Stimulated activated CD4-positive, alpha-beta T cell treated with anti-CD3 and anti-CD28 coated beads, Interleukin-4, amount 100 ng/mL, for 24 hours (primary cell): ENCODE measurements at places on chromosomes 4 and X.

DNA sequence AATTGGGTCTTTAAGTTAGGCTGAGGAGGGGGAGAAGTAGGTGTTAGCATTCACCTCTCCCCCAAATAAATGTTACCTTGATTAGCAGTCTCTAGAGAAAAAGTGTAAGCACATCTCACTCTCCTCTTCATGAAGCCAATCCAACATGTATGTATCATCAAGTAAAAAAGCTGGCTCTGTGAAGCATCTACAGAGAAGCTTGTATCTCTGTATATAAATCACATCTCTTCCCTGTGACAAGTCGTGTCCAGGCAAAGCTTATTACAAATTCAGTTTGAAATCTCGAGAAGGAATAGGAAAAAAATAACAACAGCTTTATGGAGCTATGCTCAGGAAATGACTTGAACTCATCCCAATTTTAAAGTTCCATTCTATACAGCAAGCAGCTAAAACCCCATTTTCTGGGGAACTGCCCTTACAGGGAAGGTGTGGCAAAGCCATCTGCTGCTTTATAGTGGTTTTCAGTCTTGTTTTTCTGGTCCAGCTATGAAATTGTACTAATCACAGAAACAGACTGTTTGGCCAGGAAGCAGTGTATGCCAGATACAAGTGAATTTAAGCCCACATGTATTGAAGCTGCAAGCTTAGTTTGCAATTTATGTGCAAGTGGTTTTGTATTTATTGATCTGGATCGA, 313.3 kb upstream of the NOCT start:
- DNase-seq: no peak

DNA sequence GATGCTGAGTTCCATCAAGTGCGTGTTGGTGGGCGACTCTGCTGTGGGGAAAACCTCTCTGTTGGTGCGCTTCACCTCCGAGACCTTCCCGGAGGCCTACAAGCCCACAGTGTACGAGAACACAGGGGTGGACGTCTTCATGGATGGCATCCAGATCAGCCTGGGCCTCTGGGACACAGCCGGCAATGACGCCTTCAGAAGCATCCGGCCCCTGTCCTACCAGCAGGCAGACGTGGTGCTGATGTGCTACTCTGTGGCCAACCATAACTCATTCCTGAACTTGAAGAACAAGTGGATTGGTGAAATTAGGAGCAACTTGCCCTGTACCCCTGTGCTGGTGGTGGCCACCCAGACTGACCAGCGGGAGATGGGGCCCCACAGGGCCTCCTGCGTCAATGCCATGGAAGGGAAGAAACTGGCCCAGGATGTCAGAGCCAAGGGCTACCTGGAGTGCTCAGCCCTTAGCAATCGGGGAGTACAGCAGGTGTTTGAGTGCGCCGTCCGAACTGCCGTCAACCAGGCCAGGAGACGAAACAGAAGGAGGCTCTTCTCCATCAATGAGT, 46.6 kb downstream of the RHOH start:
- DNase-seq: no peak

DNA sequence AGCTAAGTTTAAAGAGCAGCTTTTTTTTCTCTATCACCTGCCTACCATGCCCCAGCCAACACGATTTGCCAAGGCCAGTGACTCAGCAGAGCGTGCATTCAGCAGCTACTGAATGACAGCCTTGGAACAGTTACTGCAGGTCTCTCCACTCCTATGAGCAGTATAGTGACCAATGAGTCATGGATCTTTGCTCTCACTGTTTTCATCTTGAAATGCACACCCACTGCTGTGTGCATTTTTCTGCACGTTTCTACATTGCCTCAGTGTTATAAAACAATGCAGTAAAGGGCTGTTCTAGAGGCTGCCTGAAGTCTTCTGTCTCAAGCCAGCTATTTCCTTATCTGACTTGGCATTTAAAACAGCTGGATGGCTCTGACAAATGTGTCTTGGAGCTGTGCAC, 66.0 kb upstream of the C4orf54 start:
- no peak for DNase-seq

GRCh38 chr4:7782783-7783182, 156.9 kb downstream of the AFAP1 start:
- no peak for DNase-seq

DNA sequence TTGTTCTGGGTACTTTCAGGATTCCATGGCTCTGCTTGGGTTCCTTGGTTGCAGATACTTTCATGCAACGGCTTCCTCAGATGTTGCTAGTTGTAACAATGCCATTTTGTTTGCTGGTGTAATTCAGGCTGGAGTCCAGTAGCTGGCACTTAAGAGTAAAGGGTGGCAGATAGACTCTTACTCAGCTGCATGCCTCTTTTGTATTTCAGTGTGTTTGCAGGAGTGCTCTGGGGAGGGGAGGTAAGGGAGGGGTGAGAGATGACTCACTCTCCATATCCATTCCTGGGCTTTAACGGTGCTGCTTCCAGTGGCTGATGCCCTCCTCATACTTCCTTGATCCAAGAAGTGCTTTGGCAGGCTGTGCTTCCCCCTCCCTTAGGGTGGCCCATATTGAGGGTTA, 155.2 kb downstream of the ZNF330 start:
- no peak for DNase-seq

GRCh38 chr4:168637872-168638756, 141.3 kb downstream of the PALLD start:
- DNase-seq: no peak

GRCh38 chr4:5462896-5463295, 245.5 kb downstream of the EVC2 start:
- DNase-seq: no peak

DNA sequence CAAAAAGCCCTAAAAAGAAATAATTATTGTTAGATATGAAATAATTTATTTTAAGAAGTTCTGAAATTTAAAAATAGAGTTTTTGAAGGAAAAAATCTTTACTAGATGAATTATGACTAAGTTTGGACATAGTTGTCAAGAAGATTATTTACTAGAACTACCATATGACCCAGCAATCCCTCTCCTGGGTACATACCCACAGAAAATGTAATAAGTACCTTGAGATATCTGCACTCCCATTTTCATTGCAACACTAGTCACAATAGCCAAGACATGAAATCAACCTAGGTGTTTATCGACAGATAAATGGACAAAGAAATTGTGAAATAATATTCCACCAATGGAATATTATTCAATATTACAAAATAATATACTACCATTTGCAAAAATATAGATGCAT, 109.9 kb downstream of the PDHA2 start:
- DNase-seq: no peak

- DNase-seq: no peak
Observed at GRCh38 chrX:25070038-25070437, 54.3 kb upstream of the ARX start.

GRCh38 chr4:18847249-18847890, 825.8 kb upstream of the LCORL start:
- no peak for DNase-seq

GRCh38 chrX:1587161-1587560, 4.2 kb upstream of the AKAP17A start:
- no peak for DNase-seq

DNA sequence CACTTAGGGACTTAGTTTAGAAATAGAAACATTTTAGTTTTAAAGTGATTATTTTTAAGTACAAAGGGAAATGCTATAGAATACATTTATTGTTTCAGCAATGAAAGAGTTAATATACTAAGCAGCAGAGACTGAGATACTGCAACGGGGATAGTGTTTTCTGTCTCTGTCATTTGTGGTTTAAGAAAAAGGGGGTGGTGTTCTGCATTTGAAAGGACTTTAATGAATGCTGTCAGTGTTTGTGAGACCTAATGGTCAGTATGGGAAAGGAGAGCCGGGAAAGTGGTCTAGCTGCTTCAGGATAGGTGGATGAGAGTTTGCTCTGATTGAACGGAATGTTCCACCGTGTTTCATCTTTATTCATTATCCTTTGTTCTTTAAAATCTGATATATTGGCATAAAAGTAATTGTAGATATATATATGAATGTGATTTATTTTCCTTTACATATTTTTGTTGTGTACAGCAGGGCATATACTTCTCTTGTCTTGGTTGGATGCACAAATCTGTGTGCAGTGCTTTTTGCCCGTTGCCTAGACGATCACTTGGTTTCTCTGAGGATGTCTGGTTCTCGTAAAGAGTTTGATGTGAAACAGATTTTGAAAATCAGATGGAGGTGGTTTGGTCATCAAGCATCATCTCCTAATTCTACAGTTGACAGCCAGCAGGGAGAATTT, at the start of gene KLHL5:
Gene KLHL5, plus strand, starts transcription at position 139 of the 676 bp plus-strand sequence. Its CDS starts 421 bp downstream, at position 560.
- no peak for DNase-seq

DNA sequence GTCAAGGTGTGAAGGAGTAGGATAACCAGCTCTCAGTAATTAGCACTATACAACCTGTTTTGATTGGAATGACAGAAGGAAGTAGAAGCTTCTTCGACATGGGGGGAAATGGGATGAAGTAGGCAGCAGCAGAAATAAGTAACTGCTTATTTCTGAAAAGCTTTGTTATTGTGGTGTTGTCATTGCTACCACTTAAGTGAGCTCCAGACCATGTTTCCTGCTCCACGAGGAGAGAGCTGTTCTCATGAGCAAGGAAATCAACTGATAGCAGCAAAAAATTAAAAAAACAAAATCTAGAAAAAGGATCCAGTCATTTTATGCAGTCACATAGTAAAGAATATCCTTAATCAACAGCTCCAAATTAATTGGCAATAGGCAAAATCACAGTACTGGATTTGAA, 106.1 kb upstream of the TLL1 start:
- no peak for DNase-seq

- DNase-seq: no peak
Observed at GRCh38 chr4:137124278-137124932, 407.9 kb downstream of the PCDH18 start.

DNA sequence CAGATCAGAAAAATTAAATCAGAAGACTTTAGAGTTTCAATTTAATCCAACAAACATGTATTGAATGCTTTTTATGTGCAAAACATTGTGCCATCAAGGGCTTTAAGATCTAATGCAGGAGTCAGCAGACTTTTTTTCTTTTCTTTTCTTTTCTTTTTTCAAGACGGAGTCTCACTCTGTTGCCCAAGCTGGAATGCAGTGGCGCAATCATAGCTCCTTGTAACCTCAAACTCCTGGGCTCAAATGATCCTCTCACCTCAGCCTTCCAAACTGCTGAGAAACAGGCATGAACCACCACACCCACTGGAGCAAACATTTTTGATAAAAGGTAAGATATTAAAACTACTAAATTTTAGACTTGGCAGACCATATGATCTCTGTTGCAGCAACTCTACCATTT, 24.6 kb upstream of the LRBA start:
- DNase-seq: no peak

GRCh38 chr4:155478336-155478835, 101.6 kb upstream of the MAP9 start:
- no peak for DNase-seq

- DNase-seq: no peak
Observed at GRCh38 chr4:83191026-83191425, 76.5 kb upstream of the PLAC8 start.

DNA sequence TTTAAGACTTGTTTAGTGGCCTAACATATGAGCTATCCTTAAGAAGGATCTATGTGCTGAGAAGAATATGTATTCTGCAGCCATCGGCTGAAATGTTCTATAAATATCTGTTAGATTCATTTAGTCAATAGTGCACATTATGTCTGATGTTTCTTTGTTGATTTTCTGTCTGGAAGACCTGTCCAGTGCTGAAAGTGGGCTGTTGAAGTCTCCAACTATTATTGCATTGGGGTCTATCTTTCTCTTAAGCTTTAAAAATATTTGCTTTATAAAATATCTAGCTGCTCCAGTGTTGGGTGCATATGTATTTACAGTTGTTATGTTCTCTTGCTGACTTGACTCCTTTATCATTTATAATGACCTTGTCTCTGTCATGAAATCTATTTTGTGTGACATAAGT, 9.4 kb upstream of the BLTP1 start:
- DNase-seq: no peak

DNA sequence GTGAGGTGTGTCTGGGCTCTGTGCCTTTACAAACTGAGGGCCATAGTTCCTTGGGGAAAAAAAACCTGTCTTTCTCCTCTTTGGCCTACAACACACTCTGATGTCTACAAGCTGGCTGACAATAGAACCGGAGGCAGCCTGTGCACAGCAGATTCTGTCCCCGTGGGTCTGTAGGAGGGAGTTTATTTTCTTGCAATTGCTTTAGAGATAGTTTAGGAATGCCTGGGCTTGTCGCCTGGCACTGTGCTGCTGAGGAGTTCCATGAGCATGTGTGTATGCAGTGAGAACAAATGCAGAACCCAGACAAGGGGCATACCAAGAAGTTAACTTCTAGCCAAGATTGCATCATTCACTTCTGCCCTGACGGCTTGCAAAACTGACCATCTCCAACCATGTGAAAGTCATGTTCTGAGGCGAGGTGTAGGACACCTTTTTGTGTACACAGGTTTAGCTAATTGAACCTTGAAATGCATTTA, 54.1 kb downstream of the CCNI start:
- DNase-seq: no peak

DNA sequence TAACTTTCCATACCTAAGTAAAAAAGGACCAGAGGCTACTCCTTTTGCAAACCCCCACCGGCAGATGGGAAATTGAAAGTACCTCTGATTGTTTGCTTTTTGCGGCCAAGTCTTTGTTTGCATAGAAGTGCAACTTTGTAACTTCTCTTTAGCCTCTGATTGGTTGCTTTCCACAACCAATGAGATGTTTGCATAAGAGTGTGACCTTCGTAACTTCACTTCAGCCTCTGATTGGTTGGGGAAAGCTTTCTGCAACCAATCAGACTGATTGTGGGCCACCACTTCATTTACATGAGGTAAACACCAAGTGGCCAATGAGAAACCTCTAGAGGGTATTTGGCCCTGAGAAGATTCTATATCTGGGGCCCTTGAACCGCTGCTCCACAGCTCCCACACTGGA, 48.8 kb upstream of the PGRMC1 start:
- no peak for DNase-seq

- DNase-seq: no peak
Observed at GRCh38 chr4:58767598-58767997, 1657.4 kb upstream of the IGFBP7 start.

GRCh38 chr4:83771113-83771705, 235.3 kb downstream of the GPAT3 start:
- no peak for DNase-seq

DNA sequence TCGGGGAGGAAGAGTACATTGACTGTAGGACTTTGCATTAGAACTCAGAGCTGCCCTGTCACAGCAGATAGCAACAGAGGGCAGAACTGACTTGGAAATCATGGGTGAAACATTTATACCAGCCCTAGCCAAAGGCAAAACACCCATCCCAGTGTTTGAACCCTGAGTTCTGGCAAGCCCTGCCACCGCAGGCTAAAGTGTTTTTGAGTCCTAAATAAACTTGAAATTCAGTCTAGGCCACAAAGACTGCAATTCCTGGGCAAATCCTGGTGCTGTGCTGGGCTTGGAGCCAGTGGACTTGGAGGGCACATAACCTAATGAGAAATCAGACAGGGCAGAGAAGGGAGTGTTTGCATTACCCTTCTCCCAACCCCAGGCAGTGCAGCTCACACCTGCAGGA, 1015.7 kb downstream of the FSTL5 start:
- no peak for DNase-seq

DNA sequence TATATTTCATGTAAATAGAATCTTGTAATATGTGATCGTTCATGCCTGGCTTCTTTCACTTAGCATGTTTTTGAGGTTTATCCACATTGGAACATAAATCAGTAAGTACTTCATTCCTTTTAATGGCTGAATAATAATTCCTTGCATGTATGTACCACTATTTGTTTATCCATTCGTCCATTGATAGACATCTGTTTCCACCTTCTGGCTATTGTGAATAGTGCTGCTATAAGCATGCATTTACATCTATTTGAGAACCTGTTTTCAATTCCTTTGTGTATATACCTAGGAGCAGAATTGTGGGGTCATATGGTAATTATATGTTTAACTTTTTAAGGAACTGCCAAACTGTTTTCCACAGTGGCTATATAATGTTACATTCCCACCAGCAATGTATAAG, 356.7 kb upstream of the DIPK2B start:
- no peak for DNase-seq

GRCh38 chr4:39255871-39256270, 73.5 kb downstream of the WDR19 start:
- DNase-seq: no peak
